Calu3 (cell line): ENCODE measurements at places on chromosomes 5 and 9. TPM values are rescaled to one million over a fixed set of nuclear protein-coding genes. Genes with fewer than 3 reads are reported as not detected.

- peaks cover 37% of the 10 kb centered on the region for H3K4me1 ChIP-seq
- no peaks in the 10 kb centered on the region for H3K36me3 ChIP-seq
- no peak overlapping the region for H3K27ac ChIP-seq
- no peaks in the 10 kb centered on the region for H3K27me3 ChIP-seq
- H3K4me3 ChIP-seq: no peak overlapping the region
These were observed 45.3 kb downstream of the STK10 start for GRCh38 chr5:172142709-172143215.

GRCh38 chr9:85276741-85277140, 465.0 kb downstream of the AGTPBP1 start:
- peaks cover 30% of the 10 kb centered on the region for H3K27me3 ChIP-seq
- no peak overlapping the region for H3K4me3 ChIP-seq
- no peak overlapping the region for H3K27ac ChIP-seq
- H3K36me3 ChIP-seq: no peaks in the 10 kb centered on the region
- no peak for DNase-seq

GRCh38 chr5:119322312-119322947, 33.4 kb upstream of the TNFAIP8 start:
- peak overlapping the region; percentile 66 for H3K27ac ChIP-seq
- peaks cover 34% of the 10 kb centered on the region for H3K4me1 ChIP-seq
- no peaks in the 10 kb centered on the region for H3K27me3 ChIP-seq
- DNase-seq: no peak
- peaks cover 10% of the 10 kb centered on the region for H3K36me3 ChIP-seq

DNA sequence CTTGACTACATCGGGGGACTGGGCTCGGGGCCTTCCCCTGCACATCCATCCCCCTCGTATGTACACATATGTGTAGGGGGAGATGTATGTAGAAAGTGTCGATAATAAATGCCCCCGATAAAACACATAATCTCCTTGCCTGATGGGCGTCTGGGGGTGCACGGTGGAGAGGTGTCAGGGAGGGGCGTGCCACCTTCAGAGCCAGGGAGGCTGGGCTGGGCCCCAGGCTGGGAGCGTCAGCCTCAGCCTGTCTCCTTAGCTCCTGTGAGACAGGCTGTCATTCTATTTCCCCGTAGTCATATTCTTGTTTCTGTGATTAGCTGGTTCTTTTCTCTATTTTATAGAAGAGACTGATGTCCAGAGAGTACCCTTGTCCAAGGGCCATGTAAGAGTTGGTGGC, 4.7 kb upstream of the RXRA start:
- peaks cover 12% of the 10 kb centered on the region for H3K27me3 ChIP-seq
- no peak overlapping the region for H3K27ac ChIP-seq
- no peak overlapping the region for H3K4me3 ChIP-seq
- H3K36me3 ChIP-seq: peaks cover 6% of the 10 kb centered on the region
- no peak for DNase-seq

GRCh38 chr9:112945620-112946208, 55.0 kb upstream of the SLC46A2 start:
- H3K27me3 ChIP-seq: no peaks in the 10 kb centered on the region
- H3K36me3 ChIP-seq: no peaks in the 10 kb centered on the region
- no peaks in the 10 kb centered on the region for H3K4me1 ChIP-seq
- no peak for DNase-seq
- H3K4me3 ChIP-seq: no peak overlapping the region

GRCh38 chr5:80048084-80048780, 13.1 kb downstream of the THBS4 start:
- H3K27me3 ChIP-seq: peaks cover 60% of the 10 kb centered on the region
- DNase-seq: no peak
- no peaks in the 10 kb centered on the region for H3K4me1 ChIP-seq
- no peak overlapping the region for H3K4me3 ChIP-seq
- H3K27ac ChIP-seq: no peak overlapping the region

GRCh38 chr9:109418827-109419226, 79.3 kb downstream of the PTPN3 start:
- no peak overlapping the region for H3K4me3 ChIP-seq
- H3K36me3 ChIP-seq: peaks cover 21% of the 10 kb centered on the region
- no peak overlapping the region for H3K27ac ChIP-seq
- no peaks in the 10 kb centered on the region for H3K27me3 ChIP-seq
- DNase-seq: no peak
- H3K4me1 ChIP-seq: no peaks in the 10 kb centered on the region

DNA sequence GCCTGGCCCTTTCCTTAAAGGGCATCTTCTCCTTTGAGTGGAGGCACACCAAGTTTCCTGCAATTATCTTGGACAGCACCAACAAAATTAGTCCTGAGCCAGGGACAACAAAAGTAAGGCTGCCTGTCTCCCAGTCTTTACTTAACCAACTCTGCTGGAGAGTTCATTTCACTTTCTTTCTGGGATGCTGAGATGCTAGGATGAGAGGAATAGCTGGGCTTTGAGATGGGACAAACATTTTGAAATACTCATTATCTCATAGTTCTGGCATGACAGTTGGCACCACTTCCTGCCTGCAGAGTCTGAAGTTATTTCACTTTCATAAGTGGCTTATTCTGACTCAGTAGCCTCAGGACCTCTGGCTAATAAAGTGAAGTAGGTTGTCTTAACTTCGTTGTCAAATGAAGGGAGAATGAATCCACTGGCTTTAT, 157.0 kb downstream of the C9orf152 start:
- no peaks in the 10 kb centered on the region for H3K27me3 ChIP-seq
- peaks cover 12% of the 10 kb centered on the region for H3K4me1 ChIP-seq
- no peak for DNase-seq
- no peak overlapping the region for H3K27ac ChIP-seq
- H3K4me3 ChIP-seq: peak overlapping the region; percentile 71

DNA sequence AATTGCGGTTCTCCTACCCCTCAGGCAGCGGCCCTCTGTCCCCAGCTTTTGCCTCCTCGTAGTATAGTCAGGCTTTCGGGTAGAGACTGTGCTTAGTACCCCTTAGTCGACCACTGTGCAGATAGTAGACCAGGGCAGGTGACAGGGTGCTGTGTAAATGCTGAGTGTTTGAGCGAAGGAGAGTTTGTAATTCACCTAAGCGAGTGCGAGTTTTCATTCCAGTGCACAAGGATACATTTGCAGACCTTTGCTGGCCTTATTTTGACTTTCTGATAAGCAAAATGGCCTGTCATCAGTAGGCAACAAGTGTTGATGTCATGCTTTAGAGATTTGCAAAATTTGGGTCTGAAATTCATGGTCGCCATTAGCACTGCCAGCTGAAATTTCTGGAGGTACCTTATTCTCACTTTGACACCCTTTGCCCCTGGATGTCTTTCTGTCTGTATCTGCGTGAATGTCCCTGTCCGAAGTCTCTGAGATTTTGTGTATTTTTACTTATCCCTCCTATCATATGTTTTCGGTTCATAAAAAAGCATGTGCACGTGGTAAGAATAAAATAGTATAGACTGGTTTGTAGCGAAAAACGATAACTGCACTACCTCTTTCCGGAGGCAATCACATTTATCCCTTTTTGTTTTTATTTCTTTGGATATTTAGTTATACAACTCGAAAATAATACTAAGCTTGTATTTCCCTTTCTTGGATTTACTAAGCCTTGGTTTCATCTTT, 1.9 kb downstream of the LMNB1 start:
- peak; percentile 6 for DNase-seq
- no peaks in the 10 kb centered on the region for H3K27me3 ChIP-seq
- H3K4me3 ChIP-seq: peak overlapping the region; percentile 99
- H3K36me3 ChIP-seq: peaks cover 48% of the 10 kb centered on the region
- H3K27ac ChIP-seq: peak overlapping the region; percentile 62
- H3K4me1 ChIP-seq: peaks cover 11% of the 10 kb centered on the region

GRCh38 chr5:11658376-11658775, 245.9 kb downstream of the CTNND2 start:
- no peak for DNase-seq
- no peak overlapping the region for H3K4me3 ChIP-seq
- no peaks in the 10 kb centered on the region for H3K36me3 ChIP-seq

- DNase-seq: no peak
- no peaks in the 10 kb centered on the region for H3K36me3 ChIP-seq
- H3K4me3 ChIP-seq: no peak overlapping the region
- H3K27ac ChIP-seq: no peak overlapping the region
- H3K27me3 ChIP-seq: peaks cover 3% of the 10 kb centered on the region
- H3K4me1 ChIP-seq: no peaks in the 10 kb centered on the region
These were observed 126.3 kb downstream of the ATPSCKMT start for GRCh38 chr5:10123254-10123989.

GRCh38 chr5:84249918-84250630, 134.6 kb downstream of the EDIL3 start:
- H3K27ac ChIP-seq: no peak overlapping the region
- H3K36me3 ChIP-seq: no peaks in the 10 kb centered on the region
- H3K4me1 ChIP-seq: peaks cover 11% of the 10 kb centered on the region
- no peak overlapping the region for H3K4me3 ChIP-seq
- no peaks in the 10 kb centered on the region for H3K27me3 ChIP-seq

GRCh38 chr9:83933790-83934189, 12.6 kb upstream of the KIF27 start:
- DNase-seq: no peak
- H3K4me3 ChIP-seq: no peak overlapping the region
- H3K4me1 ChIP-seq: peaks cover 33% of the 10 kb centered on the region
- H3K27ac ChIP-seq: no peak overlapping the region
- H3K27me3 ChIP-seq: no peaks in the 10 kb centered on the region

DNA sequence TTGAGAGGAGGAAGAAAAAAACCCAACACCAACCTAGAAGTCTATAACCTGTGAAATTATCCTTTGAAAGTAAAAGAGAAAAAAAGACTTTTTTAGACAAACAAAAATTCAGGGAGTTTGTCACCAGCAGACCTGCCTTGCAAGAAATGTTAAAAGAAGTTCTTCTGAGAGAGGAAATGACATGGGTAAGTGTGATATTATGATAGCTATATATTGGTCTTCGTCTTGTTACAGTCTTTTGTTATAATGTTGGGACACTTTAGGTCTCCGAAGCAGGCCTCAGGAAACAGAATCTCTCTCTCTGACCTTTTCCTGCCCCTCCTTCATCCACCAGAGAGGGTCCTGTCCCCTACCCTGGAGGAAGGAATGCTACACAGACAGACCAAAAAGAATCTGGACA, 16.6 kb upstream of the MLANA start:
- no peak for DNase-seq
- no peaks in the 10 kb centered on the region for H3K4me1 ChIP-seq
- H3K27me3 ChIP-seq: no peaks in the 10 kb centered on the region
- no peaks in the 10 kb centered on the region for H3K36me3 ChIP-seq
- no peak overlapping the region for H3K4me3 ChIP-seq

- no peaks in the 10 kb centered on the region for H3K4me1 ChIP-seq
- no peak overlapping the region for H3K4me3 ChIP-seq
- no peaks in the 10 kb centered on the region for H3K27me3 ChIP-seq
- H3K27ac ChIP-seq: no peak overlapping the region
- no peak for DNase-seq
These were observed 53.1 kb downstream of the HCN1 start for GRCh38 chr5:45643056-45643455.

- no peaks in the 10 kb centered on the region for H3K27me3 ChIP-seq
- no peak overlapping the region for H3K4me3 ChIP-seq
- DNase-seq: no peak
- H3K27ac ChIP-seq: no peak overlapping the region
- H3K36me3 ChIP-seq: no peaks in the 10 kb centered on the region
These were observed 15.5 kb downstream of the SPATA31E1 start for GRCh38 chr9:87898151-87898550.

DNA sequence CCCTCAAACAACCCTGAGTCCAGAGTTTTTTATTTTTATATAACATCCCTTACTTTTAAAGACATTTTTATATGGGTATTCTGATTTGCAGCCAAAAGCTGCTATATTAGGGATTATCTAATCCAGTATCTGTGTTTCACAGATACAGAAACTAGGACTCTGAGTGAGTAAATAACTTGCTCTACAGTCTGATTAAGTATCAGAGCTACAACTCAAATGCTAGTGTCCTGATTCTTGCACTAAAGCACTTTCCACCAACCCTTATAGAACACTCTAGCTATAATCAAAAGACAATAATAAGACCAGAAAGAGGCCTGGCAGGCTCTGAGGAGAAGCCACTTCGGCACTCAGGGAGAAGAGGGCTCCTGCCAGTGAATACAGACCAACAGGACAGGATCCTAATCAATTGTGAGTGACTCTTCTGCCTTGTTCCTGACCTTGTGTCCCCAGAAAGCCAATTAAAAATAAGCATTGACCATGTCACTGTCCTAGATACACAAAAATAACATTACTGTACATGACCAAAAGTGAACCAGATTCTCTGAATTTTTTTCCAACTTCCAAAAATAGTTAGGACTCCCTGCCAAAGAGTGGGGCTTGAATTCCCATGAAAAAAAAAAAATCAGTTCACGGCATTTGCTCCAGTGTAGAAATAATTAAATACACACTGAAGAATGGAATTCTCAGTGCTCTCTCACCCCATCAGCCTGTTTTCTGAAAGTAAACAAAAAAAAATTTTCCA, 63.6 kb upstream of the MAP3K1 start:
- no peaks in the 10 kb centered on the region for H3K36me3 ChIP-seq
- no peak overlapping the region for H3K27ac ChIP-seq
- no peak overlapping the region for H3K4me3 ChIP-seq
- no peaks in the 10 kb centered on the region for H3K27me3 ChIP-seq

GRCh38 chr9:124950050-124950718, 9.3 kb upstream of the GOLGA1 start:
- H3K27me3 ChIP-seq: no peaks in the 10 kb centered on the region
- DNase-seq: no peak
- no peak overlapping the region for H3K4me3 ChIP-seq
- H3K27ac ChIP-seq: no peak overlapping the region

GRCh38 chr5:96279801-96280542, 153.1 kb downstream of the PCSK1 start:
- H3K27ac ChIP-seq: no peak overlapping the region
- H3K4me1 ChIP-seq: no peaks in the 10 kb centered on the region
- H3K27me3 ChIP-seq: no peaks in the 10 kb centered on the region
- DNase-seq: no peak
- H3K4me3 ChIP-seq: no peak overlapping the region
- H3K36me3 ChIP-seq: no peaks in the 10 kb centered on the region

DNA sequence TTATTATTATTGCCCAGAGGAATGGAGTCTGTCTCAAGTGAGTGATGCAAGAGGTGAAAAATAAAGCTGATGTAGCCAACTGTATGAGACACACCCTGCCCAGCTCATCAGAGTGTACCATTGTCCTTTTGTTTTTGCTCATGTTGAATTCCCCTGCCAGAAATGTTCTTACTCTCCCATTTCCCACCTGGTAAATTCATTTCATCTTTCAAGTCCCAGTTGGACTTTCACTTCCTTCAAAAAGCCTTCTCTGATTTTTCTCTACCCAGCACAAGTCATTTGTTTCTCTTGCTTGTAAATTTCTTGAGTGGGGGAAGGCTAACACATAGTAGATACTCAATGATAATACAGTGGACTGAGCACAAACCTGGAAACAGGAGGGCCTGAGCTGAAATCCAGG, 394.5 kb upstream of the ZNF462 start:
- H3K27me3 ChIP-seq: no peaks in the 10 kb centered on the region
- H3K27ac ChIP-seq: no peak overlapping the region
- H3K4me3 ChIP-seq: no peak overlapping the region

Gene LOX
- total RNA-seq: 3.6 and 8.7 TPM in 2 replicates

Gene CDC42SE2
- total RNA-seq: 63.9 and 65.5 TPM in 2 replicates

Gene GHR
- 0.45 and 0.69 TPM in 2 replicates for total RNA-seq

Gene RLN2
- total RNA-seq: 2.2 and 2.4 TPM in 2 replicates

Gene FCN2
- not detected in 2 replicates for total RNA-seq

Gene DOCK2
- not detected in 2 replicates for total RNA-seq

Gene DMRTA1
- total RNA-seq: 2.8 and 2.9 TPM in 2 replicates

Gene OLFML2A
- 0.88 and 0.99 TPM in 2 replicates for total RNA-seq

Gene C1QTNF3
- total RNA-seq: 1.5 and 2.1 TPM in 2 replicates

Gene SPATA31A3
- not detected in 2 replicates for total RNA-seq

Gene MEIKIN
- not detected in 2 replicates for total RNA-seq

Gene FGF1
- not detected in 2 replicates for total RNA-seq

Gene NIM1K
- 0.26 and 0.88 TPM in 2 replicates for total RNA-seq

Gene TTLL11
- total RNA-seq: 10.4 and 10.5 TPM in 2 replicates

Gene TPPP
- 0.38 and 0.51 TPM in 2 replicates for total RNA-seq
